ENCODE measurements at places on chromosomes 3 and 15.

- DNase-seq = no peak
Measured at GRCh38 chr3:97089621-97090020, 275.2 kb downstream of the EPHA6 start.

DNA sequence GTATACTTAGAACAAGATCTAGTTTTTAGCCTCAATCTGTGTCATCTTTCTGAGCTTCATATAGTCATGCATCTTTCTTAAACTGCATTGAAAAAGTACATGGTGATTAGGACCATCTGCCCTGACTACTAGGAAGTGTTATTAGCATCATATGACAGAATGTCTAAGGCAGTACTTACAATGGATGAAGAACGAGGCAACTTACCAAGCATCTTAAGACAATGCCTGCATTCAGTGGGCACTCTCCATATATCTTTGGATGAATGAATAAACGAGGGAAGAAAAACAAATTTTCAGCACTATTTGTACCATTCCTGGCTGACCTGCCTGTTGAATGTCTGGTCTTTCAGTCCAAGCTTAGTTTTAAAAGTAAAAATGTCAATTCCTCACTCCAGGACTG is 185.4 kb upstream of the EPHA3 start:
- no peak for DNase-seq

- no peak for DNase-seq
Measured at GRCh38 chr3:15645740-15646501, 44.4 kb downstream of the BTD start.

DNA sequence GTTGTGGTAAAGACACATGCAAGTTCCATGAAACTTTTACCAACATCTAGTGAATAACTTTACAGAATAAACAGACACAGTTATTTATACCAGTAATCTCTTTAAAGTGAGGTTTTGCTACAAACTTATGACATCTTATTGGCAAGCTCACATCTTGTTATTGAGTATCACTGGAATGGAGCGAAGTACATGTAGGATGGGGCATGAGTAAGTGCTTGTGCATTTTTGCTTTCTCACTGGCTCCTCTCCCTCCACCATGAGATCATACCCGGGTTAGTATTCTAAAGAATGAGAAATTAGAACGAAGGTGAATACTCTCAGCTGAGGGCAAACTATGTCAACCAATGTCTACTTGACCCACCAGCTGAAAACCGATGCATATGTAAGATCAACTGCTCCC is 193.3 kb upstream of the ZNF717 start:
- DNase-seq = no peak

GRCh38 chr3:48456456-48456855 is 9.9 kb downstream of the ATRIP start:
- no peak for DNase-seq

DNA sequence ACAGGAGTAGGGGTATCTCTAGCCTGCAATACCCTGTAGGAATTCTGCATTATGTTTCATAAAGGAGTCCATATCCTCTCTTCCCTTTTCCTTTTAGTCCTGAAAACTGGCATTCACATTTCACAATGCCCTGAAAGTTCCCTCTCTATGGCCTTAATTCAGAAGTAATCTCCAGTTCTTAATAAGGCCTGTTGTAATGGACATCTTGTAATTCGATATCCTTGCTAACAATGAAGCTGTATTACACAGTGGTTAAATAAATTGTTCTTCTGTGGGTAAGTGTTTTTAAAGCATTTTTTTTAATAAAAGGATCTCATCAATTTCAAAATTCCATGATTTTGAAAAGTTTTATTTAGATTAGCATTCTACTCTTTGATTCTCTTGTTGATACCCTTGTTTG is 34.3 kb upstream of the NEO1 start:
- no peak for DNase-seq

DNA sequence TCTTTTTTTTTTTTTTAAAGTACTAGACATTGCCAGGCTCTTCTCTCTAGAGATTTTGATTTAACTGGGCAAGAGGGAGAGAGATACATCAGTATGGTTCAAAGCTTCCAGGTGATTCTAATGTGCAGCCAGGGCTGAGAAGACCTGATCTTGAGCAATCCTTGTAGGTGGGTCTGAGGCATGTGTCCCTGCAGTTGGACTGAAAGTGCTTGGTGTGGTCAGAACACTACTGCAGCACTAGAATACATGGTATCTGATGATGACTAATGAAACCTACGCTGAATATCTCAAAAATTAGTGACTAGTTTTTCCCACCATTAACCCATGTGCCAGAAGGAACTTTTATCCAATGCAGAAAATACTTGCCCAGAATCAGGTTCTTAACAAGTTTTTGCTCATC is 34.4 kb upstream of the MYO5C start:
- DNase-seq = no peak

GRCh38 chr3:182636646-182637045 is 156.7 kb upstream of the ATP11B start:
- DNase-seq = no peak

DNA sequence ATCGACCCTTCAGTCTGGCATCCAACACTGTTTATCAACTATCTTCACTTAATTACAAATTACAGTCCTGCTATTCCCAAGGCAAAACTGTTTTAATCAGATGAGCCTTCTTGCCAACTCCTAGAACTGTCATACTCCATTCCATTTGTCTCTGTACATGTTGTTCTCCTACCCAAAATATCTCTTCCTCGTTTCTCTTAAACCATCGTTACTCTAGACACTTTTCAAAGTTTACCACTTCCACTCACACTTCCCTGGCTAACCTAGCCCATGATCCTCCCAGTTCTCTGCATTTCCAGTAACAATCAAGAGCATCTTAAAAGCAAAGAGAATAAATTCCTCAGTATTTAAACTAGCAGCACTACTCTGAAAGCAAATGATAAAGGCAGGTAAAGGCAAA is 19.9 kb downstream of the ZNF106 start:
- no peak for DNase-seq

DNA sequence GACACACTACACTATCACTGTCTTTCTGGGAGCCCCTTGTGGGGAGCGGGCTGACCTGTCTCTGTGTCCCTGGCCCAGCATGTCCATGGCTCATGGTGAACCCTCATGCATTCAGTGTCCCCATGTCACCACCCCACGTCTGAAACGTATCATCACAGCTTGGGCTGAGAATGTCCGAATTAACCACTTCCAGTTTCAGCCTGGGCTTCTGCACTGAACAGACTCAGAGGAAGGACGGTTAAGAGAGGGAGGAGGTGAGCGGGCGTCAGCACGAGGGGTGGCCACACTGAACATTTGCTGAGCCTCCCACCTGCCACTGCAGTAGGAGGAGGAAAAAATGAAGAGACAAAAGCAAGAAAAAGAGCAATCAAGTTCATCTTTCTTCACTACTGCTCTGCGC is 30.5 kb downstream of the ATP2B2 start:
- no peak for DNase-seq

DNA sequence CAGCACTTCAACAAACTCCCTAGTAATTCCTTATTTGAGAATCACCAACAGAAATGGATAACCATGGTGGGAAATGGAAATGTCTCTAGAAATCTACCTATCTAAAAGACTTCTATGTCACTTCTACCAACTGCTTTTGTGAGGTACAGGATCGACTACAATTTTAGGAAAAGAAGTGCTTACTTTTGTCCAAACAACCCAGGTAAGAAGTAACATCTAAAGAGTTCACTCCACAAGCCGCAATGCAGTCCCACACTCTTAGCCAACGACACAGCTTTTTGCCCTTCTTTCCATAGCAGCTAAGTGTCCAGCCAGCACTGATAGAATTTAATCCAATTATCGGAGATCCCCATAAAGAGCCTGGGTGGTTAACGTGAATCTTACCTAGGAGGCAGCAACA is 28.1 kb downstream of the ANXA2 start:
- DNase-seq = no peak

GRCh38 chr3:171936191-171936841 is 93.2 kb downstream of the TMEM212 start:
- DNase-seq = no peak

DNA sequence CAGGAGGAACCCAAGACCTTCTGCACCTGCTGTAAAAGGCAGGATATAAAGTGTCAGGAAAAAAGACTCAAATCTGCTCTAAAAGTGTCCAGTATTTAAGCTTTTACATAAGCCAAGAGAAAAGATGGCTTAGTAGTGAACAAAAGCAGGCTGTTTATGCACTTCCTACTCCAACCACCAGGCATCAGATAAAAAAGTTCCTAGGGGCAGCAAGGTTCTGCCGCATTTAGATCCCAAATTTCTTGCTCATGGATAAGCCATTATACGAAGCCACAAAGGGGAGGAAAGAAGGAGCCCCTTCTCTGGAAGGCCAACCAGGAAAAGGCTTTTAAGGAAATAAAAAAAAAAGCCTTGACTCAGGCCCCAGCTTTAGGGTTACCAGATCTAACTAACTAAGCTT is 10.6 kb upstream of the SLC9C1 start:
- peak; percentile 65 for DNase-seq

DNA sequence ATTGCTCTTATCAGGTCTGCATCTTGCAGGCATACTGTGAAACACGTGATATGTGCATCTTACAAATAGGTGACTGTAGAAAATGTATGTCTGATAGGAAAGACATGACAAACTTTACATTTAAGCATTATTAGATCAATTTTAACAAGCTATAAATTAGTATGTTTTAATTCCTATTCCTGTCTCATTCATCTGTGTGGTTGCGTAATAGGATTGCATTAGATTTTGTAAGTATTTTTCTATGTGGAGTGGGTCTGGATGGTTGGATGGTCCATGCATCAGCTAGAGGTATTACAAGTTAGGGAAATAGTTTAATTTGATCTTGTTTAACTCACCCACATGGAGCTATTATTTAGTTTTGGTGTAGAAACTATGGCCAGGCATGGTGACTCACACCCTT is 18.8 kb downstream of the ASTE1 start:
- no peak for DNase-seq

GRCh38 chr3:50627407-50628051 is 10.6 kb downstream of the MAPKAPK3 start:
- DNase-seq = peak; percentile 56

- peak; percentile 68 for DNase-seq
Measured at GRCh38 chr15:33031324-33031821, 163.1 kb downstream of the FMN1 start.

DNA sequence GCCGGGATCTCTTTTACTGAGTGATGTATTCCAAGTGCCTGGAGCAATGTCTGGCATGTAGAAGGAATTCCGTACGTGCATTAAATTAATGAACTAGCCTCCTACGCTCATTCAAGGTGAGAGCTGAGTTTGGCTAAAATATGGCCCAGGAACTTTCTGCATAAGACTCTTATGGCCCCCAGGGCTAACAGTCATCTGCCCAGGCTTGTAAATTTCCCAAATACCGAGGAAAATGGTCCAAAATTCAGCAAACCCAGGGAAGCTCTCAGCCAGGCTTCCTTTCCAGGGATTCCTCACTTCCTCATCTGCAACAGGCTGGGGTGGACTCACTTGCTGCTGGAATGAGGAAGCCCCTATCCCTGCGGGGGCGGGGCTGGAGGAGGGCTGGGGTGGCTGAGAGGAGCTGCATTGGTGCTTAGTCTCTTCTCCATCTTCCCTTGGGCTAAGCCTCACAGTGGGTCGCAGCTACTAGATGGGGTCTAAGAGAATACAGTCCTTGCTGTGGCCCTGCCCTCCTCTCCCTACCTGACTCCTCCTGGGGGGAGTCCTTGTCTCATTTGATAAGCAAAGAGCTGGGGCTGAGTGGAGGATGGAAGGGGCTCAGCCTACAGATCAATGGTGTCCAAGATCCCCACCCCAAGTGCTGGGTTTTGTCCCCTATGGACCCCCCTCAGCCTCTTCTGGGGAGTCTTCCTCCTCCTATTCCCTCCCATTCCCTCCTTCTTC is 28.5 kb upstream of the APOD start:
- DNase-seq = no peak

DNA sequence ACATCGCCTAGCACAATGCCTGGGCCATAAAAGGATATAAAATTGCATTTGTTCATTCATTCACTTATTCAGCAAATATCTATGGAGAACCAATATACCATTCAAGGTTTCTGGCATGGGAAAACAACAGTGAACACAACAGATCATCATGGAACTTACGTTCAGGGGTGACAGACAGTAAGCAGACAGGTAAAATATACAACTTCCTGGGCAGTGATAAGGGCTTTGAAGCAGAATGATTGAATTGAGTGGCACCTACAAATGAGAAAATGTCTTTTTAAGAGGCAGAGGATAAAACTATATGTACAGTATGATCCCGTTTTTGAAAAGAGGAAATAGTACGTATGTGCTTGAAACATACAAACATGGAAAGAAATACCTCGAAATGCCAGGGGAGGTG is 39.2 kb downstream of the CMTM7 start:
- DNase-seq = no peak

- no peak for DNase-seq
Measured at GRCh38 chr3:176562331-176562730, 635.0 kb downstream of the TBL1XR1 start.

GRCh38 chr3:31425401-31425800 is 107.3 kb upstream of the STT3B start:
- no peak for DNase-seq

DNA sequence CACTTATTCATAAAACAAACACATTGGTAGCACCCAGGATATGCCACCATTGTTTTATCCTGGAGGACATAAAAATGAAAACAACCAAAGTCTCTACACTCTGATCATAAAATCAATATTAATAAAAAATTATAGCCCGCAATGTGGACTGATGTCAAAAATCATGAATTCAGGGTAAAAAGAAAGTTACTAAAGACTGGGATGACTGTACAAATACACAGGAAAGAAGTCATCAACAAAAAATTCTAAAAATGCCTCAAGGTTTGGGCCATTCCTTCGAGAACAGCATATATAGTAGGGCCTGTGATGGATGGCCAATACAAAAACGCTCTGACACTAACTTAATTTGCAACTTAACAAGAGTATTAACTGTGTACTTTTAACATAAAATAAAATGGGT is 76.8 kb downstream of the THBS1 start:
- no peak for DNase-seq

DNA sequence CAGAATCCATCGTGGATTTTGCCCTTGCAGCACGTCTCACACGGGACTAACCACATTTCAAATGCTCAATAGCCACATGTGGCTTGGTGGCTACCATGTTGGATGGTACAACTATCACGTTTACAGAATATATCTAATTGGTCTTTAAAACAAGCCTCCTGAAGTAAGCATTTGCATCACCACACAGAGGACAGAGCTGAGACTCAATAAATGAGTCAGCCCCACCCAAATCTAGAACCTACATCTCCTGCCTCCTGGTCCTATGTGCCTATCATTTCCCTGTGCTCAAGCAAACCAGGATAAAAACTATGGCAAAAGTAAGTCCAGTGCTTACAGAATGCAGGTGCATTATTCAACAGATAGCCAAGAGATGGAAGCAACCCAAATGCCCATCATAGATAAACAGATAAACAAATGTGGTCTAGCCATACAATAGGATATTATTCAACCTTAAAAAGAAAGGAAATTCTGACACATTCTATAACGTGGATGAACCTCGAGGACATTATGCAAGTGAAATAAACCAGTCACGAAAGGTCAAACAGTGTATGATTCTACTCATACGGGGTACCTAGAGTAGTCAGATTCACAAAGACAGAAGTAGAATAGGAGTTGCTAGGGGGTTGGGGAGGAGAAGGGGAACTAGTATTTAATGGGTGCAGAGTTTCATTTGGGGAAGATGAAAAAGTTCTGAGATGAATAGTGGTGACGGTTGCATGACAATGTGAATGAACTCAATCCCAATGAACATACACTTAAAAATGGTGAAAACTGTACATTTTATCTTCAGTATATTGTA is 43.9 kb downstream of the SRGAP3 start:
- DNase-seq = no peak

Measured in eye (tissue), 1 donor.